ENCODE measurements at places on chromosomes 16 and 17.

DNA sequence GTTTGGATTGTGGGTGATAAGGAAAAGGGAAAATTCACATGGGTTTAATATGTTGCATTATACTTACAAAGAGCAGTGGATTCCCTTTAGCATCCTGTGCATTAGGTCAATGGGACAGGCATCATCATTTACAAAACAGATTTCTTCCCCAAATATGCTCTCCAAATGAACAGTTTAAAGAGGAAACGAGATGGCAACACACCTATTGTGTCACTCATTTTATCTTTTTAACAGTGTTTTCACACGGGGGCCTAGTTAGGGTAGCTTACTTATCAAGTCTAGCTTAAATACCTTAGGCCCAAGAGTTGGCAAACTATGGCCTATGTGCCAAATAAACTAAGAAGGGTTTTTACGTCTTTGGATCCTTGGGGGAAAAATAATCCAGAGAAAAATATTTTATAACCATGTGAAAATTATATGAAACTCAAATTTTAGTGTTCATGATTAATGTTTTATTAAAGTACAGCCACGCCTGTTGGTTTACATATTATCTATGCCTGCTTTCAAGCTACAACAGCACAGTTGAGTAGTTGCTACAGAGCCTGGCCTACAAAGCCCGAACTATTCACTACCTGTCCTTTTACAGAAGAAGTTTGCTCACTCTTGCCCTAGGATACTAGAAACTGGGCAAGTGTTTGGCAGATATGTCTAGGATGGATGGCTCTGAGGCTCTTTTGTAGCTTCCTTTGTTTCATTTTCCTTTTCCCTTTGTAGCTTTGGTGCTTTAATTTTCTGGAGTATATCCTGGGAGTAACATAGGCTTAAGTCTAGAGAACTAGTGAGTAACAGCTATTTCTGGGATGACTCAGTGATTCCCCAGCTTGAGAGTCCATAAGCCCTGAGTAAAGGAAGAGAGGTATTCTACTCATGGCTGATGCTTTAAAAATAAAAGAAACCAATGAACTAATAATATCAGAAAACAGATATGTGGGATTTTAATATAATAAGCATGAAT lies 12.4 kb downstream of the NUP93 start:
- no peak for DNase-seq

DNA sequence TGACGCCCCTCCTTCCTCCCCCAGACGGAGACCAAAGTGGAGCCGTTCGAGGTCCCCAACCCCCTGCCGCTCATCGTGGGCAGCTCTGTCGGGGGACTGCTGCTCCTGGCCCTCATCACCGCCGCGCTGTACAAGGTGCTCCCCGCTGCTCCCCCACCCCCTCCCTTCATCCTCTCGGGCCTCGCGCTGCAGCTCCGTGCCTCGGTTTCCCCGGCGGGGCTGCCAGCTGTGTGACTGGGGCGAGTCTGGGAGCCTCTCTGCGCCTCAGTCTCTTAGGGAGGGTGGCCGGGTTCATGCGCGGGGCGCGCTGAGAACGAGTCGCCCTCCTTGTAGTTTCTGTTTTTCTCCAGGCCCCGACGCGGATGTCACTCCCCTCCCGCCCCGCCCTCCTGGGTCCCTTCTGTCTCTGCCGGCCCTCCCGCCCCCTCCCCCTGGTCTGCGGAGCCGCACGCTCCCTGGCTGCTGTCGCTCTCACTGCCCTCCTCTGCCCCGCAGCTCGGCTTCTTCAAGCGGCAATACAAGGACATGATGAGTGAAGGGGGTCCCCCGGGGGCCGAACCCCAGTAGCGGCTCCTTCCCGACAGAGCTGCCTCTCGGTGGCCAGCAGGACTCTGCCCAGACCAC lies 23.7 kb upstream of the ITGAX start:
- no peak for DNase-seq

DNA sequence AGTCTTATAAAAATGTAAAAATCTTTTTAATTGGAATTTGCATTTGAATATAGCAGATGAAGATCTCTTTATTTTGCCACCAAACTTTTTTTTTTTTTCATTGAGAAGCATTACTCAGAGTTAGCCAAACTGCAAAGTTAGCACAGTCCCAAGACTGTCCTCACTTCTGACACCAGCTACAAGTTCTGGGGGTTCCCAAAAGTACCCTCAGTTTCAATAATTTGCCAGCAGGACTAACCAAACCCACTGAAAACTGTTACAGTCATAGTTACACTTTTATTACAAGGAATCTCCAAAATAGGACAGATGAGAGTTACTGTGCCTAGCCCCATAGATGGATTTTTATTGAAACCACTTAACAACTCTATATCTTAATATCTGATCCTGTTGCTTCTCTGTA lies 144.1 kb downstream of the CHD9 start:
- no peak for DNase-seq

- DNase-seq, result no peak
These were observed 59.2 kb downstream of the ABCC1 start for GRCh38 chr16:16008666-16009065.

DNA sequence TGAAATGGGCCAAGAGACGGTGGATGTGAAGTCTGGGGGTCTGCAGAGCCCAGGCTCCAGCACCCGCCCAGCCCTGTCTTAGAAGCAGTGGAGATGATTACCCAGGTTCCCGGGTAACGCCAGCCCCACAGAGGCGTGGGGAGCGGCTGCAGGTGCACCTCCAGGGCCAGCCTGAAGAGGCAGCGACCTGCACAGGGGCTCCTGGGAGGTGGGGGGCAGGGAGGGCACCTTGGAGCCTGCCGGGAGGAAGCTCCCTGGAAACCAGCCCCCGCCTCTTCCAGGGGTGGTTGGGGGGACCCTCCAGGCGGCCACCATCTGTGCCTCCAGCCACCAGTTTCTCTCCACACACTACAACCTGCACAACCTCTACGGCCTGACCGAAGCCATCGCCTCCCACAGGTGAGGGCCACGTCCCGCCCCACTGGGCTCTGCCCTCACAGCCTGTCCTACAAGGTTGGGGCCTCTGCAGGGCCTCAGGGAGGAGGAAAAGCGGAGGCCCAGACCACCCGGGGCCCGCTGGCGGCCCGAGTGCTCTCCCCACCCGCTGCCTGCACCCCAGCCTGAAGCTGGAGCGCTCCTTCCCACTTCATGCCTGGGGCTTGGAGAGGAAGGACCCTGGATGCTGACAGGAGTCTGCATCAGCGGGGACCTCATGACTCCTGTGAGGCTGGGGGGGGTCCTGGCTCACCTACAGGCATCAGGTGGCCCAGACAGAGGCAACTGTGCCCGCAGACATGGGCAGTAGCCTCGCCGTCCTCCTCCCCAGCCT lies 10.5 kb downstream of the GAA start:
- no peak for DNase-seq

- no peak for DNase-seq
These were observed 83.1 kb upstream of the CNTNAP4 start for GRCh38 chr16:76193906-76194615.

DNA sequence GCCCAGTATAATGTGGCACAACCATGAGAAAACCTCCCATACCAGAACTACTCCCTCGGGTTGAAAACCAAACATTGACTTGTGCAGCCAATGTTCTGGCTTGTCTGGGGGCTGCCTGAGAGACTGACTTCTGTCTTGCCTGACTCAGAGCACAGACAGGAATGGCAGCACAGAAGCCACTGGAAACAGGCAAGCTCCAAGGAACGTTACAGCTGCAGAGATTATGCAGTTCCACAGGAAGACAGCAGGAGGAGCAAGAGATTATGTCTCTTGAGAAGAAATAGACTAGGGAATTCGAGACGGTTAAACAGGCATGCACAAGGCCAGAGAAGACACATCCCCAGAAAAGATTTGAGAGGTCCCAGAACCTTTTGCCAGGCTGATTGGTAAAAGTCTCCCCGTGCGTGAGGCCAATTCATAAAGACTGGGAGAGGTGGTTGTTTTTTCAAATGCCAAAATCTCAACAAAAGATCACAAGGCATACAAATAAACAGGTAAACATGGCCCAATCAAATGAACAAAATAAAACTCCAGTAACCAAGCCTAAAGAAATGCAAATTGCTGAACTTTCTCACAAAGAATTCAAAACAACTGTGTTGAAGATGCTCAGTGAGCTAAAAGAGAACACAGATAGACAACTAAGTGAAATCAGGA lies 90.6 kb upstream of the CDH5 start:
- DNase-seq, result peak; percentile 21

- peak; percentile 72 for DNase-seq
These were observed 8.6 kb upstream of the TSPOAP1 start for GRCh38 chr17:58337210-58337599.

GRCh38 chr17:561116-561515 lies 153.5 kb downstream of the VPS53 start:
- peak; percentile 52 for DNase-seq

GRCh38 chr17:28716740-28717577 lies 709 bp downstream of the RAB34 start:
- DNase-seq, result no peak

DNA sequence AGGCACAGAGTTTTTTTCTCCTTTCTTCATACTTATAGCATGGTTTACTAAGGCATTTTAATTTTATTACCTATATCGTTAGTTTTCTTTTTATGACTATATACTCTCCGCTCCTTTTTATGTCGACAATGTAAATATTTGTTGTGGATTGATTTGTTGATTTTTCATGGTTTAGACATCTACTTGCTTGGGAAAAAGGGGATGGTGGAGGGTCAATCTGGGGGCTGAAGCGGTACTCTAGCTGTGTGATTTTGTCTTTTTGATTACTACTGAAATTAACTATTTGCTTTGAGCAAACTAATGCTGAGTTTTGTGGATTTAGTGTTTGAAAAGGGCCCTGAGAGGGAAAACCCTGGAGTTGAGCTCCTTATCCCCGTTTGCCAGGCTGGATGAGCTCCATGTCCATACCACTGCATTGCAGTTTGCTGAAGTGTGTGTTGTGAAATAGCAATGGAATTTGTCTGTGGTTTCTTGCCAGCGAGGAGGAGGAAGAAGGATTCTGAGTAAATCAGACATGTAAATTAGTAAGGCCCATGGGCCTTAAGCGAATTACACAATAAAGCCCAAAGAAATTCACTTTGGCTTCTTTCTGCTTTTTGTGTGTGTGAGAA lies 72.0 kb downstream of the FTO start:
- DNase-seq, result no peak

DNA sequence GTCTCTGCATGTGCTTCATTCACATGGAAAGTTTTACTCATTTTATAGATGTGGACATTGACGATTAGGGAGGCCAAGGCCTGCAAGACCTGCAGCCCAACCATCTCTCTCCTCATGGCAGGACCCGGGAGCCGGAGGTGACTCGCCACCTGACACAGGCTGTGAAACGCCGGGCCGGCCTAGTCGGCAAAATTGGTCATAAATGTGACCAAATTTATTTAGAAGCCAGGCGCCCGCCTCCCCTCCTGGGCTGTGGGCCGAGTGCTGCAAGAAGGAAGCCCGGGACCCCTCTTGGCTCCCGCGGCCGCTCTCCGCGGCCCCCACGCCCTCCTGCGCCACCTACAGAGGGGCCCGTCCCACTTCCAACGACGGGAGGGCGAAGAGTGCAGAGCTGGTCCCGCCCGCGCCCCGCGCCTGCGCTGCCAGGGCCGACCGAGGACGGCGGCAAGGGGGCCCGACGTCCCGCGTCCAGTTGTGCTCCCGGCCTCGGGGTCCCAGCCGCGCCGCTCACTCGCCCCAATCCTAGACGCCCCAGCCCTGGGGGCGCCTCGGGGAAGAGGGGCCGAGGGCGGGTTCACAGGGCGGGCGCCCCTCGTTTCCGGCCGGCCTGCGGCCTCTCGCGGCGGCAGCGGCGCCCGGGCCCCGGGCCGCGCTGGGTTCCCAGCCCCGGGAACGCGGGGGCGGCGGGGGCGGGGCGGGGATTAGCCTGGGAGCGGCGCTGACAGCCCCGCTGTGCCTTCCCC lies 47.5 kb downstream of the WNT3 start:
- no peak for DNase-seq

GRCh38 chr17:48612854-48613691 lies 2.0 kb downstream of the HOXB8 start:
- peak; percentile 50 for DNase-seq

GRCh38 chr16:57540387-57540786 lies 2.1 kb upstream of the ADGRG5 start:
- DNase-seq, result no peak

All from activated CD4-positive, alpha-beta T cell treated with anti-CD3 and anti-CD28 coated beads, Interleukin-2, amount 50 U/mL, for 16 hours (primary cell).